ENCODE measurements at places on chromosomes 12 and 14.
A peak's percentile ranks its signal among the peaks of the same experiment; 100 is the strongest.

DNA sequence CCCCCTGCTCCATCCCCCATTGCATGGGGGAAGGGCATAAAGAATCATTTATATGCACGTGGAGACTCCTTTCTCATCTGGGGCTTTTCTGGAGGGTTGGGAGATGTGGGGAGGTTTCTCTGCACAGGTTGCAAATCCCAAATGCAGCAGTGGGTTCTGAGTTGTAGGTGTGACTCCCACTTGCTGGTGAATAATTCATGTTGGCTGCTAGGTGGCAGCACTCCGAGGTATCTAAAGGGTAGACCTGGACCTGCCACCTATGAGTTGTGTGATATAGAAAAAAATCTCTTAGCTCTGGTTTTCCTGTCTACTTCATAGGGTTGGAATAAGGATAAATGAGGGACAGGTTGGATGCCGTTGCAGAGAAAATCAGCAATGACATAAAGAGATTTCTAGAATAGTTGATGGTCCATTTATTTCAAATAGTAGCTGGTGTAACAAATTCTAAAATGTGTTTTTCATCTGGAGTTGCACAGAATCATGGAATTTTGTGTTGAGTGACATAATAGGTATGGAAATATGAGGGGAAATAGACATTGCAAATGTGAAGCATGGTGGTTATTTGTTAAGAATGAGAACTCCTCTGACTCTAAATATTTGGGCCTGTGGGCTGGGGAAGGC lies 4.6 kb downstream of the MARCHF9 start:
- DNase-seq = no peak

DNA sequence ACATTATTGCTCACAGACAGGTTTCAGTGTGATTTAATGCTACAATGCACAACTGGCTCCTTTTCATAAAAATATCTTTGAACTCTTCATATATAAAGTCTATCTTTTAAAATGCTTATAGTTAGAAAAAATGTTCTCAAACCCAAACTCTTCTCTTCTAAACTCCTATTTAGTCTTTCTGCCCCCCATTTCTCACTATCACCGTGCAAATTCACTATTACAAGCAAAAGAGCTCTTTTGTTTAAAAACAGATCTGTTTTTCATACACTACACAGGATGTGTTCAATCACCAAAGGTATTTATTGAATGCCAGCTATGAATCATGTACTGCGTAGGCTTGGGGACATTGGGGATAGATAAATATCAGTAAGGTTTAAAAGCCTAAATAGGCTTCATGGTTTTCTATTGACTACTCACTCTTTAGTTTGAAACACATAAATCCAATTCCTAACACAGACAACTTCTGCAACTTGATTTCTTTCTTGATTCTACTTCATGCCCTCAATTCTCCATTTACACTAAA lies 692.3 kb downstream of the C12orf50 start:
- DNase-seq = no peak

DNA sequence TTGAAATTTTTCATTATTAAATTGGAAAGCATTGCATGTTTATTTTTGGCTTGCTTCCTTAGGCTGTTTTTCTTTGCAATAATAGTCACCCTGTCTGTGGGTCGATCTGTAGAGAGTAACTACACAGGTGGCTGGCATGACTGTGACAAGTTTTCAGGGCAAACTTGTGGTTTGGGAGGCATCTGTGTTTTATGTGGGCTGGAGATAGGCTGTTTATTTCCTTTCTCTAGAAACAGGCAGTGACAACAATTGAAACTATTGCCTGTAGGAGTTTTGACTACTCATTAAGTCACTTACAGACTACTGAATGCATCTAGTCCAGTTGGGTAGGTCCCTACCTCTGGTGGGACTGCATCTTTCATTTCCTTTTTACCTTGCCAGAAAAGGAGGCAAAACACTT lies 155.6 kb downstream of the DYRK2 start:
- DNase-seq = peak; percentile 46

GRCh38 chr14:37593511-37594237 lies 1.4 kb downstream of the FOXA1 start:
- DNase-seq = no peak

GRCh38 chr12:100842156-100842555 lies 47.6 kb downstream of the ANO4 start:
- no peak for DNase-seq

DNA sequence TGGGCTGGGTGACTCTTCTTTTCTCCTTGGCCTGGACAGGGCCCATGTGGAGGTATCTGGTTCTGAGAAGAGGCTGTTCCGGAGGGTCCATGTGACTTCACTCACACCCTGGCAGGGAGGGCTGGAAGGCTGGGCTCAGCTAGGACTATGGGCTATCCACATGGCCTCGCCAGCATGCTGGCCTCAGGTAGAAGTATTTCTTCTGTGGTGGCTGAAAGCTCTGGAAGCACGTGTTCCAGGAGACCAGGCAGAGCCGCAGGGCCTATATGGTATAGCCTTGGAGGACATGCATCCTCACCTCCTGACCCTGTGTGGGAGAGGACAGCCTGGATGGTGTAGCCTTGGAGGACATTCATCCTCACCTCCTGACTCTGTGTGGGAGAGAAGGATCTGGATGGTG lies 38.2 kb upstream of the FZD10 start:
- no peak for DNase-seq

DNA sequence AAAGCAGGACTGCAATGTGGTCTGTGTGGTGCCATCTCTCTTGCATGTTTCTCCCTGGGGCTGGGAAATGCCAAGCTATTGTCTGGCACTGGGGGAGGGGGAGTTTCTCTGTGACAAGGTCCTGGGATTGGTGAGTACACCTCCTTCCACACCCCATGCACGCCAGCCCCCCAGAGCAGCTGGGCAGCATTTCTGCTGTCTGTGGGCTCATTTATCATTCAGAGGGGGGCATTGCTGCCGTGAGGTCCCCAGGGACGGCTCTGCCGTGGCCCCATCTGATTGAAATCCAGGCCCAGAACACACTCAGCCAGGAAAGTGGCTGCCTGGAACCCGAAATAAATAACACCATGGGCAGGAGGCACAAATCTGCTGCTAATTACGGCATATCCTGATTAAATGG lies 12.6 kb upstream of the FAM222A start:
- DNase-seq = no peak

DNA sequence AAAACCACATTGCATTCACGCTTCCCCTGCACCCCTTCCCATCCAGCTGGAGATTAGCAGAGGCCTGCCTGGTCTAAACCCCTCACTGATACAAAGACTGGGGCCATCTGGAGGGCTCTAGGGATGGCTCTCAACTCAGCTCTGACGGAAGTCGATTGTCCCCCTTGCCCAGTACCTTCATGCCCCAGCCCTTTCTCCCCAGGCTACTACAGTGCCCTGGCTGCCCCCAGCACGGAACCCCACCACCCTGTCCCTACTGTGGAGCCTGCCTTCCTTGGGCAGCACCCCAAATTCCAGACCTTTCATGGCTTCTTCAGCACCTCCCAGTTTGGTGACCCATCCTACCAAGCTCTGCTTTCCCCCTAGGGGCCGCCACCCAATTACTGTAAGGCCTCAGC lies 25.6 kb downstream of the ZFP36L1 start:
- no peak for DNase-seq

GRCh38 chr14:90677484-90678050 lies 138.7 kb downstream of the TTC7B start:
- DNase-seq = no peak

GRCh38 chr14:93943052-93943451 lies 15.9 kb downstream of the FAM181A start:
- DNase-seq = no peak

GRCh38 chr14:33052943-33053342 lies 114.3 kb downstream of the NPAS3 start:
- DNase-seq = no peak

DNA sequence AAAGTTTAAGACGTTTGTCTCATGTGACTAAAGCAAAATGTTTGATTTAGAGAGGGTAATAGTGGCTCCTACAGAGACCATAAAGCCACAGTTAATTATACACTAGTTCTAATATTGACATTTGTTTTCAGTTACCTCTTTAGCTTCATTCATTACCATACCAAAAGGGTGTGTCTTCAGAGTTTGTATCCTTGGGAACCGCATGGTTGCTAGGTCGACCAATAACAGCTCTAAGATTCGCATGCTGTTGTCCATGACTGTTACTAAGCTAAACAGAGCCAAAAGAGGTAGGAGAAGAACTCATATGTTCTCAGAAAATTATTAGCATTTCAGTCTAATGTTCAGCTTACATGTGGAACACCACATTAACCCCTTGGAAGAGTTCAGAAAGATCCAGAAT lies 36.2 kb upstream of the ETNK1 start:
- no peak for DNase-seq

DNA sequence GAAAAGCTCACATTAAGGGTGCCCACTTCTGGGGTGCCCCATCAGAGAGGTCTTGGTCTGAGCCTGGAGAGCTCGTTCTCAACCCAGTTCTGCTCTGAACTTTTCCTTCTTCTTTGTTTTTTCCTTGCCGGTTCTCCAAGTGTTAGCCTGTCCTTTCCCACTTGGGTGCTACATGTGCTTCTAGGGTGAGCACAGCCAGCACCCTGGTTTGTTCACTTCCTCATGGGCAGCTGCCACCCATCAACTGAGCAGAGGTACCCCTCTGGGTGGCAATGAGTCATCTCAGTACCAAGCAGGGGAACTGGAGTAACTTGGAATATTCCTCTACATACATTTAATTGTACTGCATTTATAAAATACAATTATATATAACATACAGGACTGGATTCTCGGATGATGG lies 3.9 kb upstream of the SYNE3 start:
- DNase-seq = no peak

DNA sequence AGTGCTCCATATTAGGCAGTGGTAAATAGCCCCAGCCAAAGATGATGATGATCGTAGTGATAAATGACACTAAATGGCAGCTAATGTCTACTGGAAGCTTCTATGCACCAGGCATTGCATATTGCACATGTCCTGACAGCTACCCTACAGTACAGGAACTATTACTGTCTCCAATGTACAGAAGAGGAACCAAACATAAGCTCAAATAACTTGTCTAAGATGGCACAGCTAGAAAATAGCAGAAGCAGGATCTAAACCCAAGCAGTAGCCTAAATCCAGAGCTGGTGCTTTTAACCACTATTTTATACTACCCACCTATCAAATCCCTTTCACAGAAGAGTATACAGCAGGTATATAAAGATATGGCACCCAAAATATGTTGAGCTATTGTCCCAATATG lies 28.9 kb downstream of the ESR2 start:
- no peak for DNase-seq

- no peak for DNase-seq
These were observed 180.5 kb upstream of the SFSWAP start for GRCh38 chr12:131530422-131530821.

- DNase-seq = no peak
These were observed 821 bp downstream of the TMEM106C start for GRCh38 chr12:47964106-47964728.

GRCh38 chr12:124242529-124243065 lies 52.3 kb upstream of the RFLNA start:
- DNase-seq = no peak

DNA sequence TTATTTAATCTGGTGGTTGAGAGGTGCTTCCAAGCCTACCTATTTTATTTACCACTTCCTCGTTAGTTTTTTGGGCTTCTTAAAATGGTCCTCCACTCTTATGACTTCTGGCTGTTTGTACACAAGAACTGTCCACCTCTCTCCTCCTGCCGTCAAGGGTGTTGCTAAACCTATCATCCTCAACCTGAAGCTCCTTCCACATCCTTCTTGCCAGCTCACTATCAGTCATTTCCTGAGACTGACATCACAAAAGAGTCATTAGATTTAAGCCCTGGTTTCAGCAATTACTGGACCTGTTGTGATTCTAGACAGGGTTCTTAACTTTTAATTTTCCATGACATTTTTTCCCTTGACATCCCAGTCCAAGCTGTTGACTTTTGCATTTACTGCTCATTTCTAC lies 91.9 kb downstream of the BICD1 start:
- DNase-seq = no peak

- no peak for DNase-seq
These were observed 126.6 kb downstream of the BCAT1 start for GRCh38 chr12:24822121-24822899.

- no peak for DNase-seq
These were observed 179.1 kb downstream of the LRIG3 start for GRCh38 chr12:58741226-58741625.

DNA sequence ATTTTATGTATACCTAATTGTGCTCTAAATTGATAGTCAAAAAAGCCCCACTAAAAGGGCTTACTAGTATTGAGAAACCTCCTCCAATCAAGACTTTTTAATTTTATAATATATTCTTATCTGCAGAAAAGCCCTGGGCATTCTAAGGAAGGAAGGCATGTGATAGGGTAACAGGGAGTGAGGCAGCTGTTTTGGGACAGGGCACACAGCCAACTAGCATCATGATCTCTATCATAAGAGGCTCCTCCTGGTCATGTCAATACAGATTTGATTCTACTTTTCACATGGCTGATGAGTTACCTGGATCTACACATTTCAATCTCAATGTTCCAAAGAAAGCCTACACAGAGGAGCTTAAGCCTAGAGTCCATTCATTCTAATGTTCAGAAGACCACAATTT lies 9.1 kb downstream of the ADAM20 start:
- no peak for DNase-seq
